Gastroesophageal sphincter (tissue), 4 donors: ENCODE measurements at places on chromosomes 16 and 17. TPM values are rescaled to one million over a fixed set of nuclear protein-coding genes. Genes with fewer than 3 reads are reported as not detected.
A peak's percentile ranks its signal among the peaks of the same experiment; 100 is the strongest.

The CDK5R1 gene
- 1.5 TPM for total RNA-seq

DNA sequence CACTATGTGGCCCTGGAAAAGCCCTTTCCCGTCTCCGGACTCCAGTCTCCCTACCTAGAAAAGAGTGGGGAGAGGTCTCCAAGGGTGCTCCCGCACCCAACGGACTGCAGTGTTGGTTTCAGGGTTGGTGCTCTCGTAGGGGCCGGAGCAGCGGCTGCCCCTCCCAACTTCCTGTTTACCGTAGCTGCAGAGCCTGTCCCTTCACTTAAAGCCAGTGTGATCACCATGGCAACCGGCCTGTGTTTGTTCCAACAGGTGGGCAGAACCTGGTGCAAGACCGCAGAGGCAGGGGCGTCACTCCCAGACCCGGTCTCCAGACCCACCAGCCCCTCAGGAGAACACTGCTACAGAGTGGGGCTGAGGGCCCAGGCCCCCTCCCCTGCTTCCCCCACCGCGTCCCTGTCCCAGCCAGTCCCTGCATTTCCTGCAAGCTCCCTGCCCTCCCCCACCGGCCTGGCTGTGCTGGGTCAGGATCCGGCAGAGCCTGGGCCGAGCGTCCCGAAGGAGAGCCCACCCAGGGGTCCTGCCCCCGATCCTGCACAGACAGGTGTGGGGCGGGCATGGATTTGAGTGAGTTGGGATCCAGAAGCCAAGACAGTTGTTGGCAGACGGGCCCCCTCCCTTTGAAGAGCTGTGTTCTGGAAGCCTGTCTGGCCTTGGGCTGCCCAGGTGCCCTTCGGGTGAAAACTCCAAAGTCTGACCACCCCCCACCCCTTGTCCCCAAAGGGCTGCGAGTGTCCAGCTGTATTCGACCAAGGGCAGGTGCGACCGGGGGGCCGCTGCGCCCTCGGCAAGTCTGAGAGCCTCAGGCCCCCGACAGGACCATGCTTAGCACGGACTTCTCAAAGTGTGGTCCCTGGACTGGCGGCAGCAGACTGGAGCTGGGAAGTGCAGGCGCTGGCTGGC, 1.5 kb upstream of the BAIAP3 start:
- ATAC-seq, result peak; percentile 34

GRCh38 chr16:1707193-1707790, 1.3 kb downstream of the MAPK8IP3 start:
- no peak for ATAC-seq

- no peak for ATAC-seq
Measured at GRCh38 chr16:61370564-61370963, 665.7 kb downstream of the CDH8 start.
